Mononuclear cell (primary cell): ENCODE measurements at places on chromosomes 7 and 10. TPM values are rescaled to one million over a fixed set of nuclear protein-coding genes. Genes with fewer than 3 reads are reported as not detected.

The GPR15LG gene
- not detected for total RNA-seq

The RUFY2 gene
- 20.5 TPM for total RNA-seq

The TMEM236 gene
- under 0.01 TPM for total RNA-seq

The OR6V1 gene
- not detected for total RNA-seq

The ORAI2 gene
- 33.7 TPM for total RNA-seq

The CPVL gene
- 132 TPM for total RNA-seq

The C7orf57 gene
- not detected for total RNA-seq

The SFRP4 gene
- total RNA-seq: not detected

The SLC16A12 gene
- total RNA-seq: not detected

The GPR158 gene
- total RNA-seq: under 0.01 TPM

The SLC35G1 gene
- 1.7 TPM for total RNA-seq

The SEMA3C gene
- 9.7 TPM for total RNA-seq

The CALN1 gene
- total RNA-seq: under 0.01 TPM

The HABP2 gene
- not detected for total RNA-seq

The UCN3 gene
- total RNA-seq: not detected

The KCNH2 gene
- 0.94 TPM for total RNA-seq

The PTER gene
- total RNA-seq: 13.7 TPM

The PPP1R17 gene
- not detected for total RNA-seq

The TUBAL3 gene
- not detected for total RNA-seq

The CNOT4 gene
- total RNA-seq: 19.8 TPM

The ZNF117 gene
- 3.8 TPM for total RNA-seq

The CCDC172 gene
- not detected for total RNA-seq

The RSBN1L gene
- total RNA-seq: 14.3 TPM

The RAB18 gene
- 88.4 TPM for total RNA-seq

The WEE2 gene
- total RNA-seq: 0.31 TPM

The SORBS1 gene
- total RNA-seq: 5.2 TPM

The EVX1 gene
- total RNA-seq: not detected

The TMEM176B gene
- total RNA-seq: 4.7 TPM

The SMO gene
- total RNA-seq: 0.10 TPM

The MYO1G gene
- 180 TPM for total RNA-seq

The PPRC1 gene
- total RNA-seq: 12.1 TPM

The SPAM1 gene
- total RNA-seq: not detected

The VTI1A gene
- total RNA-seq: 65.4 TPM

The CADPS2 gene
- total RNA-seq: not detected

The ADAM22 gene
- 0.94 TPM for total RNA-seq

The SLC26A5 gene
- total RNA-seq: not detected

The CAMK2B gene
- total RNA-seq: not detected

The ACSM6 gene
- not detected for total RNA-seq

The LBX1 gene
- not detected for total RNA-seq

The MAD1L1 gene
- total RNA-seq: 74.2 TPM

The STOX1 gene
- total RNA-seq: 0.21 TPM

The COL13A1 gene
- total RNA-seq: 0.52 TPM

The ITIH5 gene
- 0.10 TPM for total RNA-seq

The MAT1A gene
- not detected for total RNA-seq

The ABCB1 gene
- 12.3 TPM for total RNA-seq

The SVOPL gene
- total RNA-seq: 0.21 TPM

The CACNB2 gene
- total RNA-seq: not detected
